ENCODE measurements at places on chromosomes 3 and 15.

DNA sequence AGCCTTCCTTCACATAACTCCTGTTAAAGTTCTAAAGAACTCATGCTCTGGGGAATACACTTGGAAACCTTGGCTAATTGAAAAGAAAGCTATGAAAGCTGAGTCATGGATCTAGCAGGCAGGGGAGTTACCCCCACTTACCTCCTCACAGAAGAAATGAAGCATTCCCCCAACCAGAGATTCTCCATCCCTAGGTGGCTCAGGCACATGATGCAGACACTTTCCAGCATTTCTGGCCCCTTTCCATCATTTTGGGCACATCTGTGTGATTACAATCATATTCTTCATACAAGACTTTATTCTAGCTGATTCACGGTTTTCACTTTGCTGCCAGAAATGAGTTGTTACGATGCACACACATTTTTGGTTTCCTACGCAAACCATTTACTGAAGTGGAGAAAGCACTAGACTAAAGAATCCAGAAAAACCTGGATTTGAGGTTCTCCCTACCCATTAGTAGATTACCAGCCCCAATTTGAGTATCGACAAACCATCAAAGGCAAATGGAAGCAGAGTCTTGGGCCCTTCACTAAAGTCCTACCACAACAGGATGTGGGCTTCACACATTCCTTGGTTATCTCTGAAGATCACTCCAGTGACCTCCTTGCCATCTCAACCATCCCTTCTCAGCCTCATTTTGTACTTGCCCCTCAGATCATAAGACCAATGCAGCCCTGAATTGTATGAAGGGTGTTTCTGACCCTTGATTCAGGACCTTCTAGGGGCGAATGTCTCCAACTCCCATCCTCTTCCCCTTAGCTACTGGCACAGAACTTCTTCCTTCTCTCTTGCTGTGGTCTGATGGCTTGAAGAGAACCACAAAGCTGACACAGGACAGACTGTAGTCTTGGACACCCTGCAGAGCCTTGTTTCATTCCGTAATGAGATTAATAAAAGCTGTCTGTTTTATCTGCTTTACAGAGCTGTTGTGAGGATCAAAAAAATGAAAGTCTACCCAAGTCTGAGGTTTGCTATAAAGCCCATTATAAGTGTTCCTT is 42.5 kb upstream of the SNRK start:
- no peak for DNase-seq

DNA sequence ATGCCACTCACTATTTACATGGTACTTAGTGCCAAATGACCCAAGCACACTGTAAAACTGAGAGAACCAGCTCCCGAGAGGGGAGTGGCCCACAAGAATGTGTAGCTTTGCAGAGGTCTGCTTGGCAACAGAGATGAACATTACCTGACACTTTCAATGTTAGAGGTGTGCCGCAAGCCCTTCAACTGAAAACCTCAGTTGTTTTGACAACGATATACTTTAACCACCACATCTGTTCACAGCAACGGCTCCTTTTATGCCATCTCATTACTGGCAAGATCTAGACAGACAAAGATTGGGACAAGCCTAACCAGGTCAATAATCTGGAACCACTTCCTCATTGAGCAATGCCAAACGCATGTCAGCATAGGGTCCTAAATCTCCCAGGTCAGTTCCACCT is 23.7 kb downstream of the NEK10 start:
- peak; percentile 57 for DNase-seq

GRCh38 chr3:117719316-117719926 is 1009.8 kb downstream of the TUSC7 start:
- DNase-seq = peak; percentile 15

GRCh38 chr3:194577986-194578905 is 55.0 kb downstream of the TMEM44 start:
- DNase-seq = no peak

DNA sequence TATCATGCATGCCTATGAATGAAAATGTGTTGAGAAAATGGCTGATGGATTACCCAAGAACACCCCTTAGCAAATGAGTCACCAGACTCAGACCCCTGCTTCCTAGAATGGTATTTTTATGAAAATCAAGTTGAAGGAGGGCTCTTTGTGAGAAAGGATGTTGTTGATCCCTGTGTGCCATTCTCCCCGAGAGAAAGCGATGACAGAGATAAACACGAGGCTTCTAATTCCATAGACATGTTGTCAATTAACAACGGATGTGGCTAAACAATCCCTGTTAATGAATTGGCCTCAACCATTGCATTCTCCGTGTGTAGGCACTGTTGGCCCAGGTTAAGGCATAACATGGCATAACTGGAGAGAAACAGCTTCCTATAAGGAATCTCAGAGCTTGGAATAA is 5.8 kb upstream of the OXTR start:
- no peak for DNase-seq

DNA sequence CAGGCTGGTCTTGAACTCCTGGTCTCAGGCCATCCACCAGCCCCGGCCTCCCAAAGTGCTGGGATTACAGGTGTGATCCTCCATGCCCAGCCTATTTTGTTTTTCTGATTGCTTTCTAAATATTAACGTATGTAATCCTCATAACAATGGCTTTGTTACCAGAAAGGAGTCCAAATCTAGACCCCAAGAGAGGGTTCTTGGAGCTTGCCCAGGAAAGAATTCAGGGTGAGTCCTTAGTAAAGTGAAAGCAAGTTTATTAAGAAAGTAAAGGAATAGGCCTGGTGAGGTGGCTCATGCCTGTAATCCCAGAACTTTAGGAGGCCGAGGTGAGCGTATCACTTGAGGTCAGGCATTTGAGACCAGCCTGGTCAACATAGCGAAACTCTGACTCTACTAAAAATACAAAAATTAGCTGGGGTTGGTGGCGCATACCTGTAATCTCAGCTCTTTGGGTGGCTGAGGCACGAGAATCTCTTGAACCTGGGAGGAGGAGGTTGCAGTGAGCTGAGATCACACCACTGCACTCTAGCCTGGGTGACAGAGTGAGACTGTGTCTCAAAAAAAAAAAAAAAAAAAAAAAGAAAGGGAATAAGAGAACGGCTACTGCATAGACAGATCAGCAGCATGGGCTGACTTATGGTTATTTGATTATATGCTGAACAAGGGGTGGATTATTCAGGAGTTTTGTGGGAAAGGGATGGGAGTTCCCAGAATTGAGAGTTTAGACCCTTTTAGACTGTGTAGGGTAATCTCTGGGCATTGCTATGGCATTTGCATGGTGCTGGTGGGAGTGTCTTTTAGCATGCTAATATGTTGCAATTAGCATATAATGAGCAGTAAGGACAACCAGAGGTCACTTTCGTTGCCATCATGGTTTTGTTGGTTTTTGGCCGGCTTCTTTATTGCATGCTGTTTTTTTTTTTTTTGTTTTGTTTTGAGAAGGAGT is 36.1 kb downstream of the TYRO3 start:
- DNase-seq = no peak

DNA sequence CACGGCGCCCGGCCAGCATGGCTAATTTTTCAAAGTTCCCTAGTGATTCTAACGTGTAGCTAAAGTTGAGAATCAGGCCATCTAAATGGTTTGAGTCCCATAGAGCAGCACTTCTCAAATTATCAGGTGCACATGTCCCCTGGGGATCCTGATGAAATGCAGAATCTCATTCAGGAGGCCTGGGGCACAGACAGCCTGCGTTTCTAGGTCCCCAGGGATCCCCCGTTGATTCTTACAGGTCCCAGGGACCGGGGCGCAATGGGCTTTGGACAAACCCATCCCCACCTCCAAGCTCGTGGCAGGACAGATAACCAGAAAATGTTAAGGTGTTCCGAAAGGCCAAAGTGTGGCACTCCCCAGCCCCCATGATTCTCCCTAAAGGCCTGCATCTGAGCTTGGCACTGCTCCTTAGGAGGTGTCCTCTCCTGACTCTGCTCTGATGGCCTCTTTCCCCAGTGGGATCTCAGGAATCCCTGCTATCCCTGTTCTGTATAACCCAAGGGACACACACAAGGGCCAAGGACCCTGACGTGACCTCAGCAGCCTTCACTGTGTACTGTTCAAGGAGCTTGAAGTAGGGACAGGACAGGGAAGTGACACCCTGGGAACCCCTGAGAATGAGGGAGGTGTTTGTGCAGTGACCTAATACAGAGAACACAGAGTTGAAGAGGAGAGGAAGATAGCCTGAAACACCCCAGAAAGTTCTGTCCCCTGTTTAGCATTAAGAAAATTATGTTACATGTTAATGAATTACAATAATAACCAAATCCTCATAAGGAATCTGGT is 8.0 kb downstream of the LRRK1 start:
- DNase-seq = no peak

DNA sequence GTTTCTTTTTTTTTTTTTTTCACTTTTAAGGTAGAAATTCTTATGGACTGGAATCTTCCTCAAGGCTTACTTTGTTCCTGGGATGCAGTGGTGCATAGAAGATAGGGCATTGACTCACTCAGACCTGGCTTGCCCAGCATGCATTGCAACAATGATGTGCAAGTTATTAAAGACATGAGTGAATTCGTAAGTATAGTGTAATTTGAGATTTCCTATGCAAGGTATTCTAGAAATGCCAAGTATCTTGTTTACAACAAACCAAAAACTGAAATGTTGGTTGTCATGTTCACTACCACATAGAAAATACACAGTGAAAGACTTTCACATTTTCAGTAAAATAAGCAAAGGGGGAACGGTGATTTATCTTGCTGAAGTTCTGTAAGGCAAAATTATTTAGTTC is 56.5 kb upstream of the FNDC3B start:
- no peak for DNase-seq
